ENCODE measurements at places on chromosomes 5 and 9.

- DNase-seq = no peak
These were observed 71.8 kb downstream of the CAST start for GRCh38 chr5:96733771-96734500.

DNA sequence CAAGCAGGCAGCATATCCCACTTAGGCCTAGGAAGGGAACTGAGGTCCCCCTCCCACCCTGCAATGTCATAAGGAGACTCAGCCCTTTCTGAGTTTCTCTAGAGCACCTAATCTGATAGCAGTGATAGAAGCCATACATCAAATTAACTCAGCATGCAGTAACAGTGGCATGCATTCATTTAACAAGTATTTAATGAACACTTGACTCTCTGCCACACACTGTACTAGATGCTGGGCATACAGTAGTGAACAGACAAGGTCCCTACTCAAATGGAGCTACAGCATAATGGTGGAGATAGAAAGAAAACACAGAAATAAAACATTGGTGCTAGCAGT lies 58.6 kb downstream of the SLC22A5 start:
- DNase-seq = no peak

DNA sequence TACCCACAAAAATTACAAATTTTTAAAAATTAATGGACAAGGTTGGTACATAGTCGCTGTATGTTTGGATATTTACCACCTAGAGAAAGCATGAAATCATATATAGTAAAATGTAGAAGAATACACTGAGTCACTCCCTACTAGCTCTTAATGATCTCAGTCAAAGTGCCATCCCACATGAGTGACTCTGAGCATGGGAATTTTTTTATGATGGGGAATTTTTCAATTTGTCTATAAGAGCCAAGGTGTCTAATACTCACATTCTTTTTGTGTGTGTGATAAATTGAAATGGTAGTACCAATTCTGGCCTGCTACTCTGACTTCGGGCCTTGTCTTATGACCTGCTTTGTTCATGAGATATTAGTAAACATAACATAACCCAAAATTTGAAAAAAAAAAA lies 483.2 kb downstream of the CDH10 start:
- peak; percentile 5 for DNase-seq

DNA sequence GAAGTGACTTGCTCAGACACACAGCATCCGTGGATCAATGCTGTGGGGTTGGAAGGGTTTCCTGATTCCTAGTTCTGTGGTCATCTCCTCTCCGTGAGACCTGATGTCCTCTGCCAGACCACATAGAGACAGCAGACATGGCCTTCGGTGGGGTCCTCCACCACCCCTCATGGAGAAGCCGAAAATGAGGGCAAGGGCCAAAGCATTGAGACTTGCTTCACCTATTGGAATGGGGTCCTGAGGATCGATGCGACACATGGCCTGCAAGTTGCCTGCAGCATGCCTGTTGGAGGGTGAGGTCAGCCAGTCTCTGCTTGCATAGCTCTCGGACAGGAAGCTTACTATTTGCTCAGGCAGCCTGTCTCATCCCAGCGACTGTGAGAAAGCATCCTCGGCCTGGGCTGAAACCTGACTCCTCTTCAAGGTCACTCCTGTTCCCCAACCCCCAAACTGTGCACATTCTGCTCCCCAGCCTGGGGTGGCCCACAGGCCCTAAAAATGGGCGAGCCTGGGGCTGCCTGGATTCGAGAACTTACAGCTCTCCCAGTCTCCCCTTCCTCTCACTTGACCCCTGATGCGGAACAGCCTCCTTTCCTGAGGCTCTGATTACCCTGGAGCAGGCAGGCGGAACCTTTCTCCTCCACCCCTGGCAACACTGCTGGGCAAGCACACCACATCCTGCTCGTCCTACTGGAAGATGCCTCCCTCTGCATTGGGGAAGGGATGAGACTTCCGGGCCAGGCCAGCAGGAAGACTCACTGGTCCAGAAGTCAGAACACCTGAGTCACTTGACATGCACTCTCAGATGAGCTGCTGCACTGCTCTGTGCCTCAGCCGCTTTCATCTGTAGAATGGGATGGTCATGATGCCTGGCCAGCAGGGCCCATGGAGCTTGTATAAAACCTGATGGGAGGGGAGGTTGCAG lies 186.9 kb downstream of the RGS3 start:
- peak; percentile 76 for DNase-seq

DNA sequence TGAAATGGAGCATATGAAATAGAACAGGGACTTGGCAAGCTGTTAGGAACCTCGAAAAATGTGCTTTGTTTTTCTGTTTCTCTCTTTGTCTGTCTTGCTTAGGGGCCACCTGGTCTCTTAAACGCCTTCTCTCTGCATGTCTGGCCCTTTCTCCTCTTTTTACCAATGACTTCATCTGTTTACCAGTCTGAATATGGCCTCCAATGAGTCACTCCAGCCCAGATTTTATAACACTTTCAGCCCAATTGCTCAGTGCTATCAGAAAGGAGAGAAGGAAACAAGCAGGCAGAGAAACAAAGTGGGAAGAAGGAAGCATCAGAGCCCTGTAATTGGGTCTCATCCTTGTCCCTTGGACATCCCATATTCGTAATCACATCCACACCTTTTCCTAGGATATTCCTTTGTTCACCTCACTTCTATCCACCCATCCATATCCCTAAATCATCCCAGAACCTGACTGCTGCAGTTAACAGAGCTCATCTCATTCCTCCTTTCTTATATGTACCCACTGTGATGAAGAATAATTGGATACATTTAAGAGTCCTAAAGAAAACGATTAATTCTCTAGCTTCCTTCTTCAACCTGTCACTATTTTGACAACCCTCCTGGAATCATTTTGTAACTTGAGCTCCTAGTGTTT lies 151.8 kb upstream of the GPR151 start:
- peak; percentile 1 for DNase-seq

DNA sequence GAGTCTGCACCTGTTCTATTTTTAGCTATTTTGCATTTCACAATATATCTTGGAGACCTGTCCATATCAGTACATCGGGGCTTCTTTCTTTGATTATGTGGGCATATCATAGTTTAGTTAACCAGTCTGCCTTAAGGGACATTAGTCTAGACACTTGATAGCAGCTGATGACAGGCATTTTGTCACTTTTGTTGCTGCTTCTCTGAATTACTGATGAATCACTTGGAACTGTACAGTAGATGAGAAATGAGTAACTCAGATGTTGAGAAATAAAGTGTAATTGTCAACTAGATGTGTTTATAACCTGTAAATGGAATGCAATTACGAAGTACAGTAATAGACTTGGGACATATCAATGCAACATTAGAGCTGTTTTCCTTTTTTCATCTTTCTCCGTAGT lies 7.1 kb downstream of the ZFP2 start:
- DNase-seq = no peak

GRCh38 chr5:174945853-174946252 lies 221.5 kb downstream of the MSX2 start:
- no peak for DNase-seq

DNA sequence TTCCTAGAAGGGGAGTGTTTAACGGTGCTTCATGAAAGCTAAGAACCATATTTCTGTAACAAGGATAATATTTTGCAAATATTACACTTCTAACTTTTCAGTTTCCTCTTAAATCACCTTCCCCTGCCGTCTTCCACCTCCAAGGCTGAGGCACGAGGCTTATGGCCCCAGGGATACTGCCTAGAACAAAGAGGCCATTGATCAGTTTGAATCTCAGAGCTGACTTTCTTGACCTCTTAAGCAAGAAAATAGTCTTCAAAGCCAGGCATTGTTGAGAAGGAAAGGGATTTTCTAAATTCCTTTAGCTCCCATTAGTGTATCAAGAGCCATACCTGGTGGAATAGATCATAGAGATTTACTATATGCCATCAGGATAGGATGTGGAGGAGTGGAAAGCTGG lies 566.2 kb downstream of the BNC2 start:
- no peak for DNase-seq

GRCh38 chr5:34484216-34484920 lies 171.8 kb upstream of the RAI14 start:
- DNase-seq = no peak

DNA sequence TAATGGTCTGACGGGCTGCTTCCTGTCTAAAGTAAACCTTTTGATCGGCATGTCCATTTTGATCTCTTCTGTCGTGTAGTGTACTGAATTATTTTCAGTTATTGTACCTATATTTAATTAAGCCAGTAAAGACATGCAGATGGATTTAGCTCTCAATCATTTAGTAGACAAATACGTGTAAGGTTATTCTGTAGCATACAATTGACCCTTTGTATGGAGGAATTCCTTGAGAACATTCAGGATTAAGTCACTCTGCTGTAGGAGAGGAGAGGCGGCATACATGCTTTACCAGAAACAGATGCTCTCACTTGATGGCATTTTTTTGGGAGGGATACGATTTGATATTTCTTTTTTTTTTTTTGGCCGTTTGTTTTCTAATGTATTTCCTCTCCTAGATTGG lies 141.0 kb downstream of the PBX3 start:
- DNase-seq = peak; percentile 41

DNA sequence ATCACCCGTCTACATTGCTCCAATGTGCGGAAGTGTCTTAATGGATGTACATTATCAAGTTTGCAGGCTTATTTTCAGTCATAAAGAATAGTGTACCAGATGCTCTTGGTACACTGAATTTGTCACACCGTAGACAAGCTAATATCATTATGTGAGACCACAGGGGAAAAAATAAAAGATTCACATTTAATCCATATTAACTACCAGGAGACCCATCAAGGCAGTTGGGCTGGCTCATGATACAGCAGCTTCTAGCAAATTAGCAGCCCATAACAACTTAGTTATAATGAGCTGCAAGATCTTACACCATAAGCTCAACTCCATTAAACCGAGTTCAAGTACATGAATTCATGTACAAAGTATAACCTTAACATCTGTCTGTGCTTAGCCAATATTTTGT lies 324.9 kb downstream of the CTNND2 start:
- DNase-seq = no peak

- peak; percentile 84 for DNase-seq
These were observed 84.6 kb downstream of the PLPP1 start for GRCh38 chr5:55450050-55450765.

DNA sequence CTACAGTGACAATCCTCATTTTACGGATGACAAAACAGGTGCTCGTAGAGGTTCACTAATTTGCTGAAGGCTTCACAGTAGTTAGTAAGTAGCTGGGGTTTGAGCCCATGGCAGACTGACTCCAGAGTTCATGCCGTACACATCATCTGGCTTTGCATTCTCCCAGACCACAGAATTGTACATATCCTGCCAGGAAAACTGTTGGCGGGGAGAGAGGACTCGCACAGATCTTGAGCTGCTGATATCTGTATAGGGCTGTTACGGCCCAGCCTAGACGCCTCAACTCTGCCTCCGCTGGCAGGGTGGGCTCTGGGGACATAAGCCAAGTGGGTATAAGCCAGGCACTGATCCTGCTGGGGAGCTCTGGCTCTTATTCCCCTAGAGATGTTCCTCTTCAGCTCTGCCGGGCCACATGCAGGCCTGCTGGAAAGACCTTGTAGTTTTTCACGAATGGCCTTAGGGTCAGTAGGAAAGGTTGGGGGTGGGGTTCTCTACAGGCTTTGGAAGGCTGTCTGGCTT lies 16.3 kb downstream of the LARP1 start:
- DNase-seq = peak; percentile 86

- no peak for DNase-seq
These were observed 46.9 kb downstream of the ADAMTS2 start for GRCh38 chr5:179298181-179298993.

GRCh38 chr5:122668552-122668951 lies 106.3 kb upstream of the SNX2 start:
- no peak for DNase-seq

GRCh38 chr5:79729679-79730078 lies 40.0 kb downstream of the CMYA5 start:
- no peak for DNase-seq

- no peak for DNase-seq
These were observed 164.9 kb downstream of the AP3B1 start for GRCh38 chr5:78129597-78129996.

- no peak for DNase-seq
These were observed 8.3 kb upstream of the RCL1 start for GRCh38 chr9:4784403-4784802.

GRCh38 chr5:14946815-14947620 lies 75.4 kb upstream of the ANKH start:
- DNase-seq = peak; percentile 35

GRCh38 chr5:7592910-7593309 lies 197.0 kb downstream of the ADCY2 start:
- DNase-seq = no peak
